GM23248 (cell line): ENCODE measurements at places on chromosomes 7 and 10.
A peak's percentile ranks its signal among the peaks of the same experiment; 100 is the strongest.

- no peak for DNase-seq
Measured at GRCh38 chr10:48430402-48430993, 124.0 kb downstream of the MAPK8 start.

DNA sequence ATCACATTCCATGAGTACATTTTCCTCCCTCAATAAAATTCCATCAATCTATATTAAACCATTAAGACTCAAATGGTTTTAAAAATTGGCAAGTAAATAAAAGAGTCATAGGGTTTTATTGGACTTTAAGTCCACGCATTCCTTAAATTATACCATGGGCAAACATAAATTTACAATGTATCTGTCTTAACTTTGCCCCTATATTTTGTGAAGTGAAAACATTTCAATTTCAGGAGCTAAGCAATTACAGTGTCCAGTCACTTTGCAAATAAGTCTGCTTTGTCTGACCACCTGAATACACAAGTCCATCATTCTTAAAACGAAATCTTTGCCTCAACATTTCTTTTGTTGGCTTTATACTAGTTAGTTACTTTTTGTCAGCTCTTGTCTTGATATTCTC, 197.5 kb upstream of the SEMA3D start:
- DNase-seq = no peak

GRCh38 chr7:55172161-55172560, 153.3 kb downstream of the EGFR start:
- DNase-seq = no peak

DNA sequence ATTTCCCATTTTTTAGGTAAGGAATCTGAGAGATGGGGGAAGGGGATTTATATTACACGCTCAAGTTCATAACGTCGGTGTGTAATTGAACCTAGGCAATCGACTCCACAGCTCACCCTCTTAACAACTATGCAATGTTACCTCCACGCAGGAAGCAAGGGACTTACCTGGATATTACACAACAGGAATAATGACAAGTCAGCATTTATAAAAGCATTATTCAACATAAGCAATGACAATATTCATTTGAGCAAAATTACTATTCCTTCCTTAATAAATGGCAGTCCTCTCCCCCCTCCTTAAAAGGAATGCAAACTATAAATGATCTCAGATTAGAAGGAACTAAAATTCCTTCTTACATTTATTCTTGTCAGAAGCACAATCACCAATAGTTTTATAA, 104.0 kb downstream of the PCLO start:
- no peak for DNase-seq

GRCh38 chr10:121076776-121077715, 225.9 kb downstream of the WDR11 start:
- DNase-seq = peak; percentile 14

GRCh38 chr7:47271749-47272148, 310.2 kb downstream of the TNS3 start:
- peak; percentile 21 for DNase-seq

DNA sequence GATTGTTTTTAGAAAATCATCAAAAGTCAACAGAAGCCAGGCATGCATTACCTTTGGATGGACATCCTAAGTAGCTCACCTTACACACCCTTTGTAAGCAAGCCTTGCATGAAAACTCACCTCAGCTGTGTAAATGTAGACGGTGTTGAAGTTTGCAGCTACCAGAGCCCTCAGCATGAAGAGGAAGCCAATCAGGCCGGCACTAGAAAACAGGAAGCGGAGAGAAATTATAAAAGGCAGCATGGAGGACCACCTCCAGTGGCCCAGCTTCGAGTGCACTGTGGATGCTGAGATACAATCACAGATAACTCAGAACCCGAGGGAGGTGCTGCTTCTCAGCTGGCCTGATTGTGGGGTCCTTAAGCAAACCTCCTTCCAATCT, 75.3 kb downstream of the SVOPL start:
- DNase-seq = no peak

DNA sequence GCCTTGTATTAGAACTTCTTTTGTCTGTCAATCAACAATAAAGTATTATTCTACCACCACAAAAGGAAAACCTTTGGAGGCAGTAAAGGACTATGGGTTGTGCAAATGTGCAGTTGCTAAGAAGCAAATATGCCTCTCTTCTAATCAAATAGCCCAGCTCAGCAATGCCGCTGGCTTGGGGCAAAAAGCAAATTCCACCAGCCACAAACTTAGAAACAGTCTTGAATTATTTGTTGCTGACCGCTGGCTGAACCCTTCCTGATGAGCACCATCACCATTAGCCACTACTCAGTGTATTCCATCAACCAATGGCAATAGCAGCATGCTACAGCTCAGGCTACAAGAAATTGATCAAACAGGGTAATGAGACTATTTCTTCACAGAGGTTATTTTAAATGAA, 51.0 kb downstream of the SKAP2 start:
- peak; percentile 6 for DNase-seq

DNA sequence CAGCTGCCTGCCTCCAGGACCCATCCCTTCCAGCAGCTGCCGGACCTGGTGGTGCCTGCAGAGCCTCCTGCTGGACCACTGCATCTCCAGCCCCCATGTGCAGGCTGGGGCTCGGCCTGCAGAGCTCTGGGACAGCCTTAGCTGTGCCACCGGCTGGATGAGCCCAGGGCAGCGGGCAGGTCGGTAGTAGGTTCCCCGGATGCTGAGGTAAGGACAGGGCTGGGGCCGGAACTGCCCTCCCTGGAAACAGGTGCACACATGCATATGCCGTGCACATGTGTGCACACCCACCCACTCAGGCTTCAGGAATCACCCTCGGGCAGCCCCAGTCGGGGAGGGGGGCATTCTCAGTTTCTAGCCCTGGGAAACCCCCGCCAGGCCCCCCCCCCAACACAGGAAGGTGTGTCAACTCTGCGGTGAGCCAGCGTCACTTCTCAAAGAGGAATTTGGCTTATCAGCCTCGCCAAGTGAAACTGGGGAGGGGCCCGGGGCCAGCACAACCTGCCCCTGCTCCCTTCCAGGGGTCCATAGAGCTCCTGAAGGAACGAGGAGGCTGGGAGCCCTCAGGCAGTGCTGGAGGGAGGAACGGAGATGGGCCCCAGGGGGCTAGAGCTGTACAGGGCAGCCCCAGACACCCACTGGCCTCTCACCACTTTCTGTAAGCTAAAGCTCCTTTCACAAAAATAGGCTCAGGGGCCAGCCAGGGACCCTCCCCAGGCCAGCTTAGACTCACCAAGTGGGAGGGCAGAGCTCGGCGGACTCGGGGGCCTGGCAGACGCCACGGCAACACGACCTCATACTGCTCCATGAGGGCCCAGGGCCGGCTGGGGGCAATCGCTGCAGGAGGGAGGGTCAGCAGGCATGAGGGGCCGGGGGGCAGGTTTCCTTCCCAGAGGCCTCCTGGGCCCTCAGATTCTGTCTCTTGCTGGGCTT, 1.7 kb downstream of the ADAM8 start:
- DNase-seq = peak; percentile 23
